ENCODE measurements at places on chromosomes 3 and 15.

DNA sequence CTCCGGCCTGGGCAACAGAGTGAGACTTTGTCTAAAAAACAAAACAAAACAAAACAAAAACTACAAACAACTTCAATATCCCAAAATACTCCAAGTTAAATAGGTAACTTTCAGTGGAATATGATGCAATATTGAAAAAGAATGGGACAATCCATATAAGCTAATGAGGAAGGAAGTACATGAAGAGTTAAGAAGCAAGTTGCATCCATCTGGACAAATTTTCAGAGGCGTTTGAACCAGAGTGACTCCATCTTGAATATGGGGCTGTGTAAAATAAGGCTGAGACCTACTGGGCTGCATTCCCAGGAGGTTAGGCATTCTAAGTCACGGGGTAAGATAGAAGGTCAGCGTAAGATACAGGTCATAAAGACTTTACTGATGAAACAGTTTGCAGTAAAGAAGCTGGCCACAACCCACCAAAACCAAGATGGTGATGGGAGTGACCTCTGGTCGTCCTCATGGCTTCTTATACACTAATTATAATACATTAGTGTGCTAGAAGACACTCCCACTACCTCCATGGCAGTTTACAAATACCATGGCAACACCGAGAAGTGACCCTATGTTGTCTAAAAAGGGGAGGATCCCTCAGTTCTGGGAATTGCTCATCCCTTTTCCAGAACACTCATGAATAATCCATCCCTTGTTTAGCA lies 58.1 kb upstream of the LCTL start:
- DNase-seq, result no peak

DNA sequence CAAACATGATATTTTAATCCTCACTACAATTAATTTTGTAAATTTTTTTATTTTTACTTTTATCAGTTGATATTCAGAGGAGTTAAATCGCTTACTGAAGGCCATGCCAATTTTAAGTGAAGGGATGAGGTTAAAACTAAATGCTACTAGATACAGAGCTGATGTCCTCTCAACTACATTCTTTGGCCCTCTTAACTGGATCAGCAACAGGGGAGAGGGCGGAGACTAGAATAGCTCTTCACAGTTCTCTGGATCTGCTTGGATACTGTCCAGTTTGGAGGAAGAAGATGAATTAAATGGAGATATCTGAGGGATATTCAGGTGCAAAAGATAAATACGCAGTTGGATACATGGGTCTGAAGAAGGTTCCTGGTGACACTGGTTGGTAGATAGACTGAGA lies 85.6 kb upstream of the LYSMD4 start:
- DNase-seq, result no peak

- no peak for DNase-seq
Observed at GRCh38 chr3:161796780-161797179, 300.2 kb downstream of the OTOL1 start.

GRCh38 chr3:190059242-190059590 lies 61.5 kb downstream of the P3H2 start:
- DNase-seq, result no peak

DNA sequence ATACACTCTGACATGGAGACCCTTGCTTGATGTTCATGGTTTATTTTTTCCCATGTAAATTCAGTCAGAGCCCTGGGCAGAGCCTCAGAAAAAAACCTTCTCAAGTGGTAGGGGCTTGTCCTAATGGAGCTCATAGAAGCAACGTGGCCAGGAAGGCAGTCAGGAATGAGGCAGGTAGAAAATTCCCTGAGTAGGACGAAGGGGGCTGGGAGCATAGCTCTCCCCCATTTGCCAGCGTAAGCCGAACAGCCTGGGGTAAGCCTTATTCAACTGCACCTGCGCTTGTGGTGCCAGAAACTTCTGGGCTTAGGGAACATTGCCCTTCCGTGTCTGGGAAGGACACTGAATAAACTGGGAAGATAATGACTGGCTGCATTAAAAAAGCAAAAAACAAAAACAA lies 238.5 kb upstream of the ROPN1 start:
- DNase-seq, result no peak

DNA sequence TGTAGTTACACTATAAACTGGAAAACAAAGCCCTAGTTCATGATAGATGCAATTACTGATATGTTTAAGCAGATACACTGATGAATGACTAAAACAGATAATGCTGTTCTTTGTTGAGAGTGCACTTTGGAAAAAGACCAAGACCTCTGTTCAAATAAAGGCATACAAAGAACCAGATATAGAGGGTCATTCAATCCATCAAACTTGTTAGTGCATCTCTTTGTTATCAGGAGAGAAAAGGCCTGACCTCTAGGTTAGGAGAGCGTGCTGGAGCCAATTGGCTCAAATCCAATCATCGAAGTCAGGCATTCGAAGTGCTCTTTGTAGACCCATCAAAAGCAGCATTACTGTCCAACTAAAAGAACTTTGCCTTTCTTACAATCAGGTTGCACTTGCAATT lies 124.2 kb downstream of the TFG start:
- DNase-seq, result no peak

GRCh38 chr3:25658836-25659235 lies 5.9 kb downstream of the TOP2B start:
- no peak for DNase-seq

DNA sequence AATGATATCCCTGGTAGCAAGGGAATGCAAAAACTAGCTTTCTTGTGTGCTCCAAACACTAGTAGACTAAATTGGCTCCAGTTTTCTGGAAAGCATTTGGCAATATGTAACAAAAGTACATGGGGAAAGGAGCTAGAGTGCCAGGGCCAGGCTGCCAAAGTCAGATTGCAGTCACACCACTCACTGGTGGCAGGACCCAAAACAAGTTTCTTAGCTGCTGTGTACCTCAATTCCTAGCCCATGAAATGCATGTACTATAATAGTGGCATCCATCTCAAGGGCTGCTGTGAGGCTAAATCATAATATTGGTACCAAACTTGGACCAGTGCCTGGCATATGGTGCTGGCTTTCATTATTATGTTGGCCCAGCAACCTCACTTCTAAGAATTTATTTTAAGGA lies 49.3 kb downstream of the CLDN18 start:
- DNase-seq, result no peak

GRCh38 chr3:2659896-2660295 lies 450.3 kb downstream of the IL5RA start:
- DNase-seq, result no peak

GRCh38 chr15:44584162-44584749 lies 47.3 kb downstream of the EIF3J start:
- DNase-seq, result no peak

DNA sequence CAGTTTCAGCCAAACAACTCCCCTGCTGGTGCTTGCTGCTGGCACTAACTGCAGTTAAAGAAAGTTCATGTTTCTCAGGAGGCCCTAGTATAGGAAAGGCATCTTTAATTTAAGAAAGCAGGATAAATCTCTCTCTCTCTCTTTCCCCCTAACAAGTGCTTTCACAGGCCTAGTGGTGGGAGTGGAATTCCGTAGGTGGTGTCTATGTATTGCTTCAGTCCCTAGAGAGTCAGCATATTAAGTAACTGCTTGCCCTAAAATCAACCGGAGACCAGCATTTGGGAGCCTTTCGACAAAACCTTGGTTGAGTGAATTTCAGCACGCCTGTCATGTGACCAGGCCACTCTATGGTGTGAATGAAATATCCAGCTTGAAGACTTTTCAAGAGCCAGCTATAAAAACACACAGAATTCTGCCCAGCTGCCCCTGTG lies 169.2 kb upstream of the TGFBR2 start:
- DNase-seq, result no peak

DNA sequence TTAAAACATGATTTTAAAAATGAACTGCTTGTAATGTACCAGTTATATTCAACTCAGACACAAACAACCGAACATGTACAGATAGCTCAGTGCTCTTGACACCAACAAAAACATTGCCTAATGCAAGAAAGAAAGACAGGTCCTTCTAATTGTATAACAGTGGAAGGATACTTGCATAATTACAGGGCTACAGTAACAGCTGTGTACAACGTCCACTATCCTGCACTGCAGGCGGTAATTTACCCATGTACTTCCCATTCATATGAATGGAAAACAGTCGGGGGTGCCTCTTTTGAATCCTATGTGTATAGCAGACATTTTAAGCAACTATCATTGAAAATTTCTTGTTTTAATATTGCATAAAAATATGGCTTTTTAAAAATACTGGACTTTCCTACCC lies 41.1 kb upstream of the PLSCR5 start:
- no peak for DNase-seq

DNA sequence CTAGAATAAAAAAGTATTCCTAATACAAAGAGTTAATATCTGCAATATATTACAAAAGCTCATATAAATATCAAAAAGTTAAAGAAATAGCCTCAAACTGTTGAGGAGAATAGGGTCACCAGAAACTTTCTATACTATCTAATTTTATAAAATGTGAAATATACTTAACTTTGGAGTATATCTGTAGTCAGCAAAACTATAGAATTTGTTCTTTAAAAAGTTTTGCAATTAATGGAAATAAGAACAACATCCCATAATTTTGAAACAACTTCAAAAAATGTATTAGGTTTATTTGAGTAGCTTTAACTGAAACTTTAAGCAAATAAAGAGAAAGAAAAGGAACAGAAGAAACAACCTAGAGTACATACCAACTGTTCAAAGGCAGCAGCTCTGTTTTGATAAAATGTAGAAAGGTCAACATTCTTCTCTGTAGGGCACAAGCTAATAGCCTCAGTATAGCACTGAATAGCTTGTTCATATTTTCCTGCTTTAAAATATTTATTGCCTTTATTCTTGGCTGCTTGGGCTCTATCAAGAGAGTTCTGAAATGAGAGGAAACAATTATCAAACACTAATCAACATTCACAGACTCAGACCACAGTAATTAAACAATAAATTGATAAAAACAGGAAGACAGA lies 14.3 kb downstream of the TOMM70 start:
- DNase-seq, result no peak

- no peak for DNase-seq
Observed at GRCh38 chr15:84033793-84034553, 201.6 kb upstream of the GOLGA6L4 start.

DNA sequence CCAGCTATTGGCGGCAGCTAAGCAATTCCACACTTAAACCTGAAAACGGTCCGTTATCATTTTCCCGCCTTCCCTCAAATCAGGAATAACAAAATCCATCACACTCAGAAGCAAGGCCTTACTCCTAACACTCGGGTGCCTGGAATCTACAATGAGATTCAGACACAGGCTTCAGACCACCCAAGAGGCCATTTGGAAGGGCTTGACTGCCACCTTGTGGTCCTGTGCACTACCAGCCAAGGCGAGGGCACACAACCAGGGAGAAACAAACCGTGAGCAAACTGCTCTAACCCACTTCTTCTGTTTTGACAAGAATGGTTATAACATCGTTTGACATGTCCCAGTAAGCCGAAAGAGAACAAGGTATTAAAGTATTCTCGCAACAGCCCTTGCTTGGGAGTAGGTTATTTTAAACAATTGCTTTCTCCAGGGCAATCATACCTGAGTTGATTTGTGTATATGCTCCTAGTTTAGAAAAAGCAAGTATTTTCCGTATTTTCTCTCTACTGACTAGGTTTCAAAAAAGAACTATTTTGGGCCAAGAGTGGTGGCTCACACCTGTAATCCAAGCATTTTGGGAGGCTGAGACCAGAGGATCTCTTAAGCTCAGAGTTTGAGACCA lies 40.1 kb upstream of the TAFA4 start:
- no peak for DNase-seq

DNA sequence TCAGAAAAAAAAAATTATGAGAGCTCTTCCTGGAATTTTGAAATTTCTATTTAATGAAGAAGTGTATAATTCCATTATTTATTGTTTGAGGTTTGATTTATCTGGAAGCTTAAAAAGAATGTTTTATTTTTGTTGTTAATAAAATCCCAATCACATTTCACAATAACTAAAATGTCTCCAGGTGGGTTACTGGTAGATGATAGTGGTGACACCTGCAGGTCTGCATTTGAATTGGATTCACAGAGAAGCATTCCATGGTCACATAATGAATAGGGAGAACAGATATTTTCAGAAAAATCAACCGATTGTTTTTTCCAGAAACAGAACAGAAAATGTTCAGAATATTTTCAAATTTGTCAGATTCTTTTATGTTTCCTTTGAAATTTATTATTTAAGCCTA lies 48.3 kb downstream of the ASB7 start:
- DNase-seq, result no peak

DNA sequence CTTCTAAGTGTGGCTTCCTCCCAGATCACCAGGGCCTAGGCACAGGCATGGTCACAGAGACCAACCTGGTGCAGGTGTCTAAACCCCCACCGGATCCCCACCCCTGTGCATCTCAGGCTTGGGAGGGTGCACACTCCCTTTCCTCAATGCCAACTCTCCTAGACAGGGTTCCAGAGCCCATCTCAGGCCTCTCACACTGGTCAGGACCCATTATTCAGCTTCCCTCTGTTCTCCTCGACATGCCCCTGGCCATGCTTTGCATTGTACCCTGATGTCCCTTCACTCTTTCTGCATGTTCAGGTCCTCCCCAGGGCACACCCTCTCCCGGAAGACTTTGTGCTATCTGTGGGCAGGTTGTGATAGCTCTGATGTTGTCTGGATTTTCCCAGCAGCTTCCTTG lies 23.5 kb downstream of the FGD5 start:
- no peak for DNase-seq

GRCh38 chr3:159280386-159281191 lies 478.7 kb downstream of the MFSD1 start:
- no peak for DNase-seq

DNA sequence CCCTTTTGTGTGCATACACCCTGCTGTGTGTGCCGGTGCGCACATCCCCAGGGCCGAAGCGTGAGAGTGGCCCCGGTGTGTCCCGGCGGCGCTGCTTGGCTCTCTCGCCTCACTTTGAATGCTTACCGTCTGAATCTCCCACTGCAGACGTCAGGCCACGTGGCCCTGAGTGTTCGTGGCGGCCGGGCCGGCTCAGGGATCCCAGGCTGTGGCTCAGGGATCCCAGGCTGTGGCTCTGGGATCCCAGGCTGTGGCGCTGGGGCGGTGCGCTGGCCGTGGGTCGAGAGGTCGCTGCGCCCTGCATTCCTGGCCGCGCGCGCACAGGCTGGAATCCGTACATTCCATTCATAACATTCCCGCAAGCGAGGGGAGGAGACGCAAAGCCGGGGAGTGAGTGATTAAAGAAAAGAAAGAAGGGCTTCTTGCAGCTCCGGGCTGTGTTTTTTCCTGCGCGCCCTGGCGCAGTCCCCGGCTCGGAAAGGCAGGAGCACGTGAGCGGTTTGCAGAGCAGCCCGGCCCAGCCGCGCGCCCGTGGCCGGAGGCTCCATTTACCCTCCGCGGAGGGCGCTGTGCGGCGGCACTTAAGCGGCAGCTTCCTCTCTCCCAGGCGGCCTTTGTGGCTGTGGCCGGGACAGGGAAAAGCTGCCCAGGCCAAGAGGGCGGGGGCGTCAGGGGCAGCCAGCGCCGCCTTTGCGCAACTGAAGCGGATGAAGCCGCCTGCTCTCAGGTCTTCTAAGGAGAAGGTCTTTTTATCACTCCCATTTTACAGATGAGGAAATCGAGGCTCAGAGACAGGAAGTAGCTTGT lies 87.0 kb upstream of the ALDH1L1 start:
- DNase-seq, result peak; percentile 71

Measured in caudate nucleus (tissue), 63 donors.